Left ventricle myocardium inferior (tissue), 1 donor: ENCODE measurements at places on chromosomes 1 and 21. TPM values are rescaled to one million over a fixed set of nuclear protein-coding genes. Genes with fewer than 3 reads are reported as not detected.

DNA sequence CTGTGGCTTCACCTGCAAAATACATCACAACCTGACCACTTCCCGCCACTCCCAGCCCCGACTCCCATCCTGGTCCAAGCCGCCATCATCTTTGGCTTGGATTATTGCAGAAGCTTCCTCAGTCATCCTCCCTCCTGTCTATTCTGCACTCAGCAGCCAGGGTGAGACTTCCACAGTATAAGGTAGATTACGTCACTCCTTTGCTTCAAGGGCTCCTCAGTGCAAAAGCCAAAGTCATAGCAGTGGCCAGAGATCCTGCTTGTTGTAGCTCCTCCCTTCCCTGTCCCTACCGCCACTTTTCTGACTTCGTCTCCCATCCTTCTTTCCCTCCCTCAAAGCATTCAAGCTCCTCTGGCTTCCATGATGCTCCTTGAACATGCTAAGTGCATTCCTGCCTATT lies 152.8 kb downstream of the GRIK3 start:
- H3K36me3 ChIP-seq: no peaks in the 10 kb centered on the region
- H3K27me3 ChIP-seq: peaks cover 83% of the 10 kb centered on the region
- no peak for DNase-seq

- H3K27me3 ChIP-seq: no peaks in the 10 kb centered on the region
- DNase-seq: no peak
- H3K4me3 ChIP-seq: no peak overlapping the region
- peaks cover 24% of the 10 kb centered on the region for H3K4me1 ChIP-seq
- no peak overlapping the region for H3K27ac ChIP-seq
These were observed 51.1 kb downstream of the DOP1B start for GRCh38 chr21:36207577-36208320.

GRCh38 chr21:21851205-21851604 lies 853.0 kb downstream of the NCAM2 start:
- no peaks in the 10 kb centered on the region for H3K36me3 ChIP-seq
- H3K27me3 ChIP-seq: no peaks in the 10 kb centered on the region
- H3K4me1 ChIP-seq: no peaks in the 10 kb centered on the region
- H3K27ac ChIP-seq: no peak overlapping the region

- H3K4me1 ChIP-seq: no peaks in the 10 kb centered on the region
- H3K27ac ChIP-seq: no peak overlapping the region
- no peaks in the 10 kb centered on the region for H3K36me3 ChIP-seq
- DNase-seq: peak; percentile 39
These were observed 8.1 kb upstream of the LMX1A start for GRCh38 chr1:165364568-165365133.

DNA sequence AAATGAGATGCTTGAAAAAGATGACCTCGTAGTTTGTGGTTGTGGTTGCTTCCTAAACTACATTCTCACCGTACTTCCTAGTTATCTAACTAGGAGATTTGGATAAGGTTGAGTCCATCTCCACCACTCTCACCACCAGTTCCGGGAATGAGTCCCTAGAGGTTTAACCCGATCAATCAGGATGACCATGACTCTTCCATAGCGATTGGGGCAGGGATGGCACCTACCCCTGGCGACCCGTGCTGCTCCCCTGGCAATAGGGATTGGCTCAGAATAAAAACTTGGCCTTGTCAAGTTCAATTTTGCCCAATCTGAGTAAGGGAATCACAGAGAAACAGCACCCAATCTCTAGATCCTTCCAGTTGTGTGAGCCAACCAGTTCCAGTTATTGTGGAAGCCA lies 2.7 kb upstream of the MIS18A start:
- no peak for DNase-seq
- H3K36me3 ChIP-seq: peaks cover 9% of the 10 kb centered on the region
- no peaks in the 10 kb centered on the region for H3K27me3 ChIP-seq
- H3K4me1 ChIP-seq: peaks cover 26% of the 10 kb centered on the region
- no peak overlapping the region for H3K4me3 ChIP-seq

DNA sequence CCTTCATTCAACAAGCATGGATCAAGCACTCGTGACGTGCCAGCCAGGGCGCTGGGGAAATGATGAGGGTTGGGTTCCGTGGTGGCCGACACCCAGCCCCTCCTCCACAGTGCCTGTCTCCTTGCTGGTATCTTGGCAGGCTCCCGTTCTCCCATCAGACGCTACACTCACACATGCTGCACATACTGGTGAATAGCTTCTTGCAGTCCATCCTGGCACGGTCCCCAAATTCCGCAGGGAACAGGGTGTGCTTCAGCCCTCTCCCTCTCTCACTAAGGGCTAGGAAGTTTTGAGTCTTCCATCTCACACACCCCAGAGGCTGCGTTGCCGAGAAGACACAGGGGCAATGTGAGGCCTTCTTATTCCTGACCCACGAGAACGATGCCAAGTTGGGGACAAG lies 10.1 kb upstream of the MEF2D start:
- no peaks in the 10 kb centered on the region for H3K36me3 ChIP-seq
- H3K27me3 ChIP-seq: no peaks in the 10 kb centered on the region
- peak; percentile 85 for DNase-seq
- peak overlapping the region; percentile 17 for H3K4me3 ChIP-seq

GRCh38 chr1:43266881-43267280 lies 2.9 kb upstream of the TMEM125 start:
- H3K27me3 ChIP-seq: peaks cover 11% of the 10 kb centered on the region
- H3K36me3 ChIP-seq: no peaks in the 10 kb centered on the region
- H3K4me1 ChIP-seq: peaks cover 7% of the 10 kb centered on the region
- H3K4me3 ChIP-seq: no peak overlapping the region

GRCh38 chr21:14836950-14837349 lies 227.8 kb downstream of the NRIP1 start:
- no peaks in the 10 kb centered on the region for H3K36me3 ChIP-seq
- DNase-seq: no peak
- H3K27me3 ChIP-seq: no peaks in the 10 kb centered on the region
- no peaks in the 10 kb centered on the region for H3K4me1 ChIP-seq
- no peak overlapping the region for H3K27ac ChIP-seq

DNA sequence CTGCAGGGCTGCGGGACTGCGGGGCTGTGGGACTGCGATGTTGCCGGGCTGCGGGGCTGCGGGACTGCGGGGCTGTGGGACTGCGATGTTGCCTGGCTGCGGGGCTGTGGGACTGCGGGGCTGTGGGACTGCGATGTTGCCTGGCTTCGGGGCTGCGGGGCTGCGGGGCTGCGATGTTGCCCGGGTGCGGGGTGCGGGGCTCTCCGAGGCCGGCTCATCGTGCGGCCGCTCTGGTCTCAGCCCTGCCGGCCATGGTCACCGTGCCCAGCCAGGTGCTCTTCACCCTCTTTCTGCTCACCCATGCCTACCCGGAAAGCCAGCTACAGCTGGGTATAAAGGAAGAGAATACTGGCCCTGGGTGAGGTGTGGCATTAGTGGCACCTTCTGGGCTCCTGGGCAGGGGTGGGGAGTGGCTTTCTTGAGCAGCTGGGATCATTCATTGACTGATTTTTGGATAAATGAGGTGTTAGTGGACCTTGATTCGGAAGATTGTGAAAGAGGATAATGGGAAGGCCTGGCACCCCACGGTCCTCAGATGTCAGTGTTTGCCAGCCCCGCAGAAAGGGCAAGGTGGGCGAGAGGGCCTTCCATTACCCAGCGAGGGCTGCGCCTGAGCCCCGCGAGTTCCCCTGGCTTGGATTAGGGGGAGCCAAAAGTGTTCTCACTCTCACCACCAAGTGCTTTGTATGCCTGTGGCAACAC lies 36.3 kb downstream of the COQ8A start:
- DNase-seq: no peak
- H3K27ac ChIP-seq: peak overlapping the region; percentile 96
- no peaks in the 10 kb centered on the region for H3K27me3 ChIP-seq
- H3K4me1 ChIP-seq: peaks cover 93% of the 10 kb centered on the region
- no peak overlapping the region for H3K4me3 ChIP-seq

- H3K27me3 ChIP-seq: peaks cover 6% of the 10 kb centered on the region
- H3K4me1 ChIP-seq: no peaks in the 10 kb centered on the region
- no peak for DNase-seq
- no peak overlapping the region for H3K27ac ChIP-seq
These were observed 279.1 kb downstream of the SPATA17 start for GRCh38 chr1:217910203-217910602.

DNA sequence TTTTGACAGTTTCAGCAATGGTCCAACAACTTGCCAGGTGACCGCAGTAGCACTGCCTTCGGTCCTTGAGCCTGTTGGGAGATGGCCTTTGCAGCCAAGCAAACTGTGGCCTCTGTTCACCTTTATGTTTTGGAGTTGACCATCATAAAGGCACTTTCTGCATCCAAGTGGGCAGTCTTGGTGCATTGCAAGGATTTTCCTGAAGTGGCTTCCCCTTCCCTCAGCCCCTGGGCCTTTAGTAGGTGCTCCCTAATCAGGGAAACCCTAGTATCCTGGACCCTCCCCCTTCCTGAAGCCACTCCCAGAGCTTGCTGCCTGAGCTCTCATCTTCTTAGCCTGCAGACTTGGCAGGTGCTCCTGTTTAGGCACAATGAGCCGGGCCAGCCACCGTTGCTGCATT lies 140.2 kb downstream of the TRABD2B start:
- DNase-seq: no peak
- no peaks in the 10 kb centered on the region for H3K4me1 ChIP-seq
- H3K27me3 ChIP-seq: peaks cover 4% of the 10 kb centered on the region
- no peak overlapping the region for H3K27ac ChIP-seq

- no peak overlapping the region for H3K27ac ChIP-seq
- H3K4me3 ChIP-seq: no peak overlapping the region
- H3K4me1 ChIP-seq: no peaks in the 10 kb centered on the region
- no peak for DNase-seq
These were observed 1.4 kb upstream of the KRTAP10-4 start for GRCh38 chr21:44571844-44572782.

DNA sequence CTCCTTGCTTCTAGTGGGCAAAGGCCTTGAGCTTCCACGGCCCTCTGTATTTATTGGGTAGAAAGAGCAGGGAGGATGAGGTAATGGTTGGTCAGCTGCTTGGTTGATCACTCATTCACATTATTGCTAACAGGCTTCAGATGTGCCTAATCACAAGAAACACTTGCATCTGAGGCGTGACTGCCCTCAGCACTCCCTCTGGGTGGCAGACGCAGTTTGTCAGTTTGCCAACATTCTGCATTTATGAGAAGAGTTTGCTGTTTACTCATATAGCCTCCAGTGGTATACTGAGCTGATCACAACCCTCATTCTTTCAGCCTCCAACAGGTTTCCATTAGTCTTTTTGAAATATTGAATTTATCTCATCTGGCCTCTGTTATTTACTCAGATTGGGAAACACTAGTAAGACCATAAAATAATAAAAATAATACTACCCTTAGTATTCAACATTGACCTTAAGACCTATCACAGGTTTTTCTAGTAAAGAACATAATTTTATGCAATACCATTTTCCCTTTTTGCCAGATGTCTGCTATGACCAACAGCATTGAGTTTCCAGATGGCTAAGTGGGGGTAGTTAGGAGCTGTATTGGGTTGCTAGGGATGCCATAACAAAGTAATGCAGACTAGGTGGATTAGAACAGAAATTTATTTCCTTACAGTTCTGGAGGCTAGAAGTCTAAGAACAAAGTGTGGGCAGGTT lies 53.3 kb downstream of the PTGFR start:
- DNase-seq: no peak
- no peaks in the 10 kb centered on the region for H3K4me1 ChIP-seq
- H3K4me3 ChIP-seq: no peak overlapping the region
- H3K27ac ChIP-seq: no peak overlapping the region
- H3K36me3 ChIP-seq: no peaks in the 10 kb centered on the region

GRCh38 chr1:25907601-25908000 lies 1.4 kb upstream of the STMN1 start:
- H3K36me3 ChIP-seq: no peaks in the 10 kb centered on the region
- no peaks in the 10 kb centered on the region for H3K27me3 ChIP-seq
- H3K27ac ChIP-seq: peak overlapping the region; percentile 75
- H3K4me1 ChIP-seq: peaks cover 38% of the 10 kb centered on the region
- no peak for DNase-seq

GRCh38 chr1:106975944-106976343 lies 80.5 kb upstream of the PRMT6 start:
- no peaks in the 10 kb centered on the region for H3K4me1 ChIP-seq
- H3K27ac ChIP-seq: no peak overlapping the region
- DNase-seq: no peak
- H3K4me3 ChIP-seq: no peak overlapping the region
- no peaks in the 10 kb centered on the region for H3K27me3 ChIP-seq

DNA sequence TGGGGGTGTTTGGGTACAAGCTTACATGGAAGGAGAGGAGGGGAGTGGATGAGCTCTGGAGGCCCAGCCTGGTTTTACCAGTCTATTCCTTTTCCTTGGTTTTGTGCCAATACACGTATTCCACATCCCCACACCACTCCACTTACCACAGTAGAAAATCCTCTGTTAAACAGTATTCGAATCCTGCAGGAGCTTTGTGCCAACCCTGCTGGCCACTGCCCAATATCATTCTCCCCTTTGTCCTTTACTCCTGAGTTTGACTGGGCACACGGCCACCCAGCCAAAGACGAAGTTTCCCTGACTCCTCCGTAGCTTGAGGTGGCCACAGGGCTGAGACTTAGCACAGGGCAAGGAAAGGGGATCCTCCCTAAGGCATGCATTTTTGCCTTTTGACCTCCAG lies 61.6 kb downstream of the TMCO4 start:
- DNase-seq: peak; percentile 25
- peaks cover 39% of the 10 kb centered on the region for H3K4me1 ChIP-seq
- H3K36me3 ChIP-seq: peaks cover 26% of the 10 kb centered on the region
- H3K27ac ChIP-seq: no peak overlapping the region

DNA sequence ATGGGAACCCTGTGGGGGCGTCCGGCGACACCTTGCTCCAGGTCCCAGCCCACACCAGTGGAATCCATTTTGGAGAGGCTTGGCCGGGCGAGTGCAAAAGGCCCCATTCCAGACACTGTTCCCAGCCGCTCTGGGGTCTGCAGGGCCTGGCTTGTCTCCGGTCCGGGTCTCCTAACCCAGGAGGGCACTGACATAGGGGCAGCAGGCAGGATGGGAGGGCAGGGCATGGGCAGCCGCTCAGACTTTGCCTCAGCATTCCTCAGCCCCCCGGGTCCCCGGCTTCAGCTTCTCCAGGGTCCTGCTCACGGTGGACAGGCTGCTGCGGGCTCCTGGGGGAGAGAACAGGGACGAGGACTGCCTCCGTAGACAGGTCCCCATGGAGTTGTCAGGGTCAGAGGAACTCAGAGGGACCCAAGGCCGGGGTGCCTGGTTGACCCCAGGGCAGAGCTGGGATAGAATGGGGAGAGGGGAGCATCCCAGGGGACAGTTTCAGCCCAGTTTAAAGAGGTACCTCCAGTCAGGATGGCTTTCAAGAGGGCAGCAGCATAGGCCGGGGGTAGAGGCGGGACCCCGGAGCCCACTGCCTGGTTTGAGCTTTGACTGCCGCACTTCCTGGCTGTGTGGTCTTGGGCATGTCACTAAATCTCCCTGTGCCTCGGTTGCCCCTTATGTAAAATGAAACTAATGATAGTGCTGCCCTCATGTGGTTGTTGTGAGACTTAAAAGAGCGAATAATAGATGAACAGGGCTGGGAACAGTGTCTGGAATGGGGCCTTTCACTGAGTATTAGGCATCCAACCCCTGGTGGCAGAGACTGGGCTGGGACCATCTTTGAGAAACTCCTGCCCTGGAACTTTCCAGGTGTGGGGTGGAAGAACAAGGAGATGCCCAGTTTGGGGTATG lies 3.7 kb downstream of the KNCN start:
- no peaks in the 10 kb centered on the region for H3K36me3 ChIP-seq
- H3K4me3 ChIP-seq: no peak overlapping the region
- DNase-seq: no peak
- H3K27ac ChIP-seq: no peak overlapping the region
- H3K4me1 ChIP-seq: peaks cover 7% of the 10 kb centered on the region
- peaks cover 98% of the 10 kb centered on the region for H3K27me3 ChIP-seq

Gene COL16A1
- total RNA-seq: 18.3 TPM

Gene PLEKHA6
- 28.8 TPM for total RNA-seq

Gene ICOSLG
- 4.7 TPM for total RNA-seq

Gene LMO4
- 35.1 TPM for total RNA-seq

Gene SPATA46
- total RNA-seq: not detected

Gene ESPN
- 0.41 TPM for total RNA-seq

Gene LRIF1
- total RNA-seq: 14.9 TPM

Gene ZNF697
- total RNA-seq: 9.4 TPM
